ENCODE measurements at places on chromosomes 6 and 20.
A peak's percentile ranks its signal among the peaks of the same experiment; 100 is the strongest.

GRCh38 chr6:45712076-45712475 is 303.6 kb downstream of the CLIC5 start:
- no peak for DNase-seq

DNA sequence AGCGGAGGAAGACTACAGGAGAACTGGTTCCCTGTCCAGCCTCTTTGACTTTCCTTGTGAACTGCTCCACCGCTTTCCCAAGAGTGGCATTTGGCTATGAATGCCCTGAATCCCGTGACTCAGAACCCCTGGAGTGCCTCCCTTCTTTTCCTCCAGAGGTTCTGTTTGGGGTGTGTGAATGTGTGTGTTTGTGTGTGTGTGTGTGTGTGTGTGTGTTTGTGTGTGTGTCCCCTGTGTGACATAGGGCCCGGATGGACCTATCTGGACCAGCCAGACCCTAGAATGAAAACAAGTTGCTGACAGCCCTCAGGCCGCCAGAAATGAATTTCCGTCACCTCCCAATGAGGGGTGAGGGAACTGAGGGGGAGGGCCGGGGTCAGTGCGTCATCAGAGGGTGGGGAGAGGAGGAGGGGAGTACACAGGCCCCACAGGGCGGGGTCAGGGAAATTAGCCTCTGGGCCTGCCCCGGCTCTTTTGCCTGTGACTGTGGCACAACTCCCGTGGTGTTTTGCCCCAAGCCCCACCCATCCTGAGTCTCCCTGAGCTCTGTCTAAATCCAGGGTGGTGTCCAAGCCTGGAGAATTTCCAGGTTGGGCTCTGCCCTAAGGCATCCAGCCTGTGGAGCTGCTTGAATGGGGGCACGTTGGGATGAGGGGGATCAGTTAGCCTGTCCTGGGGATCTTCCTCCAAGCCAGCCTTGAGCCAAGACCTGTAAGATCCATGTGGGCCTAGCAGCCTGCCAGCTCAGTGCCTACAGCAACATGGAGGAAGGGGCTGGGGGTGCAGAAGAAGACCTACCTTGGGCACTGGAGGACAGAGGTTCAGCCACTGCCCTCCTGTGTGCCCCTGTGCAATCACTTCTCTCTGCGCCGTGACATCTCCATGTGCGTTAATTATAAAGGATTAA is 15.2 kb upstream of the MRPS18A start:
- DNase-seq: peak; percentile 86

DNA sequence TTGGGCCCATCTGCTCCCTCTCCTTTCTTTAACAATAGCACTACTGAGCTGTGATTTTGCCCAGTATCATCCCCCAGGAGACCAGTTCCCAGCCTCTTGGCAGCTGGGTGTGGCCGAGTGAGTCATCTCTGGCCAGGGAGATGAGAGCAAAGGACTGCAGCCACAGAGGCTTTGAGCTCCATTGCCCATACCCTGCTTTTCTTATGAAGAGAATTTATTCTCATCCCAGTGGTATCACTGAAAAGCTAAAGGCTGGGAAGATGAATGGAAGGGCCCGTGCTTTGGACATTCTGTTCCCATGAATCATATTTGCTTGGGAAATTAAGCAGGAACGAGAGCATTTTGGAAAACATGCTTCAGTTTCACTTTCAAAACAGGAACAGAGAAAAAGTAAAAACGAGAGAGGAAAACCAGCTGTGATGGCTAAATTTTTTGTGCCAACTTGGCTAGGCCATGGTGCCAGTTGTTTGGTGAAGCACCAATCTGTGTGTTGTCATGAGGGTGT is 14.9 kb downstream of the CST3 start:
- DNase-seq: peak; percentile 67

- no peak for DNase-seq
These were observed 1267.0 kb upstream of the CITED2 start for GRCh38 chr6:140641412-140641811.

DNA sequence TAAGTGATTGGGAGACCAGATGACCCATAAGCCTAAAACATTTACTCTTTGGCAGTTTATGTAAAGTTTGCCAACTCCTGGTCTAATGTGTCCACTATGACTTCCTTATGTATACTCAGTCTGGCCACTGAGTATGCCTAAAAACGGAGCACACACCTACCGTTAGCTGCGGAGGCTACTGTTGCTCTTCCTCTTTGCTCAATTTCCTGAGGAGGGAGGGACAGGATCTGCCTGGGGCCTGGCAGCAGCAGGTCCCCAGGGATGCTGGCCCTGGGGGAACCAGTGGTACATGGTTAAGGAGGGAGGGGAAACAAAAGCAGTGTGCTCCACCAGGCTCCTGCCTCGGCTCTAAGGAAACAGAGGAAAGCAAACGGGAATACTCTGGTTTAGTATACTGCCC is 113.5 kb downstream of the CDYL start:
- no peak for DNase-seq

GRCh38 chr20:2476742-2477615 is 6.4 kb upstream of the SNRPB start:
- DNase-seq: no peak

DNA sequence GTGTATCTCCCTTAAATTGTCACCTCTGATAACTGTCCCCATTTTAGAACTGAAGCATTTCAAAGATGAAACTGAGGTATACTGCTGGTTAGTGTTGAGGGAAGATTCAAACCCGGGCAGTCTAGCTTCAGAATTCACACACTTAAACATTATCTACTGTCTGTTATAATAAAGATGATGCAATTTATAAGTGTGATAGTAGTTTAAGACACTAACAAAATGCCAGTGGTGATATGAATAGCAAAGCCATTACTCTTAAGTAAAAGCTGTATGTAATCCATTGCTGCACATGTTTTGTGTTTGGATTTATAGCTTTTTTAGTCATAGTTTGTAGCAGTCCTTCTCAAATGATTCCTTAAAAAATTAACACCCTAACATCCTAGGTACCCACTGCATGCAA is 19.8 kb downstream of the USP45 start:
- no peak for DNase-seq

GRCh38 chr6:169829786-169830185 is 78.4 kb downstream of the ERMARD start:
- no peak for DNase-seq

DNA sequence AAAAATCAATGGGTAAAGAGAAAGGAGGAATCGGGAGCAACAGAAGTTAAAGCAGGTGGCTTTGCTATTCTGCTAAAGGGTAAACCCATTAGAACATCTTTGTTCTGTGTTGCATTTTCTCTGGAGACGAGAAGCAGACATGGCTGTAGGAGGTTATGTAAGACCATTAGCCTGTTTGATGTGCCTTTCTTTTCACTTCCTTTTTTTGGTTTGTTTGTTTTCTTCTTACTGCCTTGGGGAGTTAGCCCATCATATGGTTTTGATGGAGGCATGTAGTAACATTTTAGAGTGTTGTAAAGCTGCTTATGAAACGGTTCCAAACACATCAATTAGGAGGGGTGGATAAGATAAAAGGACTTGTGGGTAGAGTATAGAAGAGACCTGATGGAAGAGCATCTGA is 131.0 kb downstream of the DOK5 start:
- DNase-seq: no peak

DNA sequence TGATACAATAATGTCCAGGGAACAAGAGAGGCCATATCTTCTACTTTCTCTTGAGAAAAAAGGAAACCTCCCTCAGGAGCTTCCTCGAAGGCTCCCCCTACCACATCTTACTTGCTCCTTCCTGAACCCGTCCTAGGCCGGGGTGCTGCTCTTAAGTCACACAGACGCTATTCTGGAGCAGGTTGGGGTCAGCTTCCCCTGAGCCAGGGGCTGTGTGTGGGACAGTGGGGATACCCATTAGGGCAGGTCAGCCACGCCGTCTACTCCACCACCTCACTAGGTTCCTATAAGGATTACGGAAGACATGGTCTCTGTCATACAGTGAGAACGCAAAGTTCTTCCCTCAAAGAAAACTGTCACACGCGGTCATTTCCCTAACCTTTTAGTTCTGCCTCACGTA is 8.2 kb upstream of the PPP1R3G start:
- no peak for DNase-seq

GRCh38 chr6:52498538-52499017 is 78.3 kb downstream of the TRAM2 start:
- no peak for DNase-seq
